ENCODE measurements at places on chromosomes 12 and 14.

DNA sequence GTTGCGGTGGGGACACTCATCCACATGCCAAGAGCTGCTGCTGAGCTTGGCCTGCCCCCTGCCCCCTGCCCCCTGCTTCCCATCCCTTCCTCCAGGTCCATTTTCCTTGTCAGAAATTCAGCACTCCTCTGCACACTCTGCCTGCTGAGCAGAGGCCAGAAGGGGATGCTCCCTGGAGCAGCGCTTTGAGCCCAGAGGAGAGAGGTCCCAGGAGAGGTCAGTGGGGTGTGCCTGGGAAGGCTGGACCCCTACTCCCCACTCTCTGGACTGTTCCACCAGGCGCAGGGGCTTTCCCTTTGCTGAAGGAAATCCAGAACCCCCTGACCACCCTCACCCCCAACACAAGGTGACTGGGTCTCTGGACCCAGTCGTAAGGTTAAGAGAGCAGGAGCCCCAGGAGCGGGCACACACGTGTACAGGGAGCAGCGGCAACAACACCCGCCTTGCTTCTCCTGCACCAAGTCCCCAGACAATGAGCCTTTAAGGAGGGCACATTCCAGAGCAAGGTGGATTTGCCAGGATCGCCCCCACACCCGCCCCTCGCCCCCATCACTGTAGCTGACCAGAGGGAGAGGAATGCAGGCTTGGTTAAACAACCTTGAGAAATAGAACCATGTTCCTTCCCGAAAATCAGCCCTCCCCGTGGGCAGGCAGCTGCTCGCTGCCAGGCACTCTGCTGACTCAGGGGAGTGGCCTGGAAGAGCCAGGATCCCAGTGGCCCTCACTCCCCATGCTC lies 30.7 kb downstream of the ISCA2 start:
- no peak for DNase-seq

- DNase-seq = no peak
Observed at GRCh38 chr14:99330316-99331240, 58.6 kb upstream of the BCL11B start.

- DNase-seq = no peak
Observed at GRCh38 chr12:12561371-12562015, 1.2 kb downstream of the DUSP16 start.

- DNase-seq = peak; percentile 64
Observed at GRCh38 chr12:57461276-57461916, 1.8 kb downstream of the GLI1 start.

DNA sequence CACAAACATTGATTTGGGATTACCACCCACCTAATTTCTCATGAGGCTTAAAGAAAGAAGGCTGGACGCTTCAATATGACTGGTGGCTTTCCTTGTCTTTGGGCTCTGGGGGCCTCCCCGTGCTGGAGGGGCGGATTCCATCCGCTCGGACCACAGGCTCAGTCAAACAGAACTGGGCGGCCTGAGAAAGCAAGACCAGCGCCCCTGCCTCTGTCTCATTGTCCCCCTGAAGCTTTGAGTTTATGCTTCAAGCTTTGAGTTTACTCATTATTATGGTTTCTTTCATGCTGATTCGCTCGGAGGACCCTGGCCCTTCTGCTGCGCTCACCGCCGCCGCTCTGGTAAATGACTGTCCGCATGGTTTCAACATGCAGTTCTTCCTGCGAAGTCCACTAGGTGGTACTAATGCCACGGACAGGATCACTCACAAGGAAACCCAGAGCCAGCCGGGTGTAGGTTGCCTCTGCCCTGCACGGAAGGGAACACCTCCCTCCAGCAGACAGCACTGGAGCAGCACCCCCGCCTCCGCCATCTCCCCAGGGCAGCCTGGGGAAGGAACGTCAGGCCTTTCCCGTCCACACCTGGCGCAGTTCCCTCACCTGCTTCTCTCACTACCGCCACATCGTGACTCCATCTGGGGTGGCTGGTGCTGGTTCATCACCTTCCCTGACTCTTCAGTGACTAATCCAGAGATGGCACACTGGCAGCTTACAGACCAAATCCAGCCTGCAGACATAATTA lies 13.2 kb upstream of the TIGAR start:
- peak; percentile 37 for DNase-seq

DNA sequence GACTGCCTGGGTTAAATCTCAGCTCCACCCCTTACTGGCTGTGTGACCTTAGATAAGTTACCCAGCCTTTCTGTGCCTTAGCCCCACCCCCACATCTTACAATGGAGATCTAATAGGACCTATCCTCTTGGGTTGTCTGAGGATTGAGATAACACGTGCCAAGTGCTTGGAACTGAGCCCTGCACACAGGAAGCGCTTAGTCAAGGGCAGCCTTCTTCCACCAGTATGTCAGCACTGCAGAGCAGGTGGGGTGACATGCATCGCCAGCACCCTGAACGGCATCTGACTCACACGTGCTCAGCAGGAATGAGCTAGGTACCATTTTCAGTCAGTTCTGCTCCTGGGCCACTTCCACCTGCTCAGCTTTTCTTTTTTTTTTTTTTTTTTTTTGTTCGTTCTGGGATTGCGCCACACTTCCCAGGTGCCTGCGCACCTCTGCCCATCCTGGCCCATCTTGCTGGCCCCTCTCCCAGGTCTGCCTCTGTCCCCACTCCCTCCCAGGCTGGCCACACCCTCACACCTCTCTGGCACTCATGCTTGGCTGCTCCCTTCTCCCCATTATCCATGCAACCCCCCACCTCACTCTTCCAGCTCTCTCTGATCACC lies 19.6 kb downstream of the LGMN start:
- DNase-seq = no peak

DNA sequence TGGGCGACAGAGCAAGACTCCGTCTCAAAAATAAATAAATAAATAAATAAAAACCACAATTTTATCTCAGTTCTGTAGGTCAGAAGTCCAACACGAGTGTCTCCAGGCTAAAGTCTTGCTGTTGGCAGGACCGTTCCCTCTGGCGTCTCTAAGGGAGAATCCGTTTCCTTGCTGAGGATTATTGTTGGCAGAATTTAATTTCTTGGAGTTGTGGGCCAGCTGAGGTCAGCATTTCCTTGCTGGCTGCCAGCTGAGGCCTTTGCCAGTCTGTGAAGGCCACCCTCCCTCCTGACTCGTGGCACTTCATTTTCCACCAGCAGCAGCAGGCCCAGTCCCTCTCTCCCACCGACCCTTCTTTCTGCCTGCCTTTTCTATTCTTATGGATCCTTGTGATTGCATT lies 17.2 kb downstream of the PSMC1 start:
- DNase-seq = no peak

DNA sequence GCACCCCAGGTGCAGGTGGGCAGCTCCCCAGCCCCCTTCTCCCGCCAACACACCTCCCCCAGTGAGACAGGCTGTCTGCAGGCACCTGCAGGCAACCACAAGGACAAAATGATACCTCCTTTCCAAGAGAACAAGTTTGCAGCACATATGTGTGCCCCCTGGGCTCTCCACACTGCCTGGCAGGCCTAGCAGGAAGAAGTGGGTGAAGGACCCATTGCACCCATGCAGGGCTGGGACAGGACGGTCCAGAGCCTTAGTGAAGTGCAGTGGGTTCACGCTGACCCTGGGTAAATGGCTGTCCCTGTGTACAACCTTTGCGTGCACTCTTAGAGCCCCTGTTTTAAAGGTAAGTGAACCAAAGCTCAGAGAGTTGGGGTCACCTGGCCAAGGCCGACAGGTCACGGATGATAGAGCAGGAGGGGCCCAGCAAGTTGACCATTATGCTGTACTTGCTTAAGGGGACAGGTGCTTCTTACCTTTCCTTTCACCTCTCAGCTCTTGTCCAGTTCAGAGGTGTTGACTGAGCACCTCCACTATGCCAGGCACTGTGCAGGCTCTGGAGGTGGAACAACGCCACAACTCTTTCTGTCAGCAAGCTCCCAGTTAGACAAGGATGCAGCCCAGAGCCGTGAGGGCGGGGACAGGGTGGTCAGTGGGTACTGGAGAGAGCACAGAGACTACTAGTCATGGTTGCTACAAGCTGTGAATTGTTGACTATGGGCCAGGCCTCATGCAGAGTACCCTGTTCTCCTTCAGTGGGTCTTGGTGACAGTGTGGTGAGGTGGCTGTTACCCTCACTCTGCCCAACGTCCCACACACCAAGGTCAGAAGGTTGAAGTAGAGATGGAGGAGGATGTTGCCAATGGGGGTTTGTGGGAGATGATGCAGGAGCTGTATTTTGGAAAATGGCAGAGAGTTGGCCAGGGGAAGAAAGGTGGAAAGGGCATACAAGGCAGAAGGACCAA lies 125.9 kb downstream of the PAPOLA start:
- DNase-seq = no peak

DNA sequence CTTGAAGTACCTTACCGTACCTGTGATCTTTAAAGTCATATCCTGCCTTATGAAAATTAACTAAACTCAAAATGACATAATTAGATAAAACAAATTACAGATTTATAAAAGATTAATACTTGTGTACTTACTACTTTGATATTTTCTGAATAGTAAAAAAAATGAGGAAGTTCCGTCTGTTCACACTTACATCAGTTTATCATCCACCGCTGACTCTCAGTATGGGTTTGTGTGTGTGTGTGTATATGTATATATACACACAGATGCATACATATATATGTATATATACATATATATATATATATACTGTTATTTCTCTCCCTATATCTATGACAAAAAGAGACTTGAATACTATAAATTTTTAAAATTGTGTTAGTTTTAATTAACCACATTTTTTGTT lies 65.0 kb upstream of the MON2 start:
- DNase-seq = no peak

- DNase-seq = no peak
Observed at GRCh38 chr12:96034621-96035282, 635 bp downstream of the LTA4H start.

GRCh38 chr12:18284386-18284785 lies 23.1 kb downstream of the PIK3C2G start:
- peak; percentile 12 for DNase-seq

DNA sequence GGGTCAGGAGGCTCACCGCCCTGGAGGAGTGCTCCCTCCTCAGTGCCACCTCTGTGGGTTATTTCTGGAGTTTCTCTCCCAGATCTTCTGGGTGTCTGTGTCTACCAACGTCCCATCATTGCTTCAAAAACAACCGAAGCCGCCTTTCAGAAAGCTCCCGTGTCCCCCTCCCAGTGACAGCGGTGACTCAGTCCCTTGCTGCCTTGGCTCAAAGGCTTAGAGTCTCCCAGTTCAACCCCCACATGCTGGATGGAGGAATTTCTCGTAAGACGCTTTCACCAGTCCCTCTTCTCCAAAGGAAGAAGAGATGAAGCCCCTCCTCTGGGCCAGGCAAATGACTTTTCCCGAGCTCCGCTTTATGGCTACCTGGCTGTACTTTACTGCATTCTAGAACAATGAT lies 146.6 kb downstream of the RBM19 start:
- DNase-seq = no peak

GRCh38 chr12:82842480-82842879 lies 155.8 kb downstream of the TMTC2 start:
- no peak for DNase-seq

GRCh38 chr12:117695956-117696355 lies 272.8 kb downstream of the KSR2 start:
- DNase-seq = no peak

DNA sequence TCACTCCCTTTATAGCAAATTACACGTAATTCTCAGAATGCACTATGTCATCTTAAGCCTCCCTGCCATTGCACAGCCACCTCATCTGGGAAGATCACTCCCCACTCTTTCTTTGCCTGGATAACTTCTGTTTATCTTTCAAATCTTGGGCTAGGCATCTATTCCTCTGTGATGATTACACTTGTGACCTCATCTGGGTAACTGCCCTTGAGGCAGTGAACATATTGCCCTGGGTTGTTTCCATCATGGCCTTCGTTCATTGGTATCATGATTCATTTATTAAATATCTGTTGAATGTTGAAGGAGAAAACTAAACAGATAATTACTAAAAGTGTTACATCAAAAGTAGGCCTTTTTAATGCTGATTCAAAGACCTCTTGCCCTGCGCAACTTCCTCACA lies 26.2 kb upstream of the PDE3A start:
- no peak for DNase-seq

DNA sequence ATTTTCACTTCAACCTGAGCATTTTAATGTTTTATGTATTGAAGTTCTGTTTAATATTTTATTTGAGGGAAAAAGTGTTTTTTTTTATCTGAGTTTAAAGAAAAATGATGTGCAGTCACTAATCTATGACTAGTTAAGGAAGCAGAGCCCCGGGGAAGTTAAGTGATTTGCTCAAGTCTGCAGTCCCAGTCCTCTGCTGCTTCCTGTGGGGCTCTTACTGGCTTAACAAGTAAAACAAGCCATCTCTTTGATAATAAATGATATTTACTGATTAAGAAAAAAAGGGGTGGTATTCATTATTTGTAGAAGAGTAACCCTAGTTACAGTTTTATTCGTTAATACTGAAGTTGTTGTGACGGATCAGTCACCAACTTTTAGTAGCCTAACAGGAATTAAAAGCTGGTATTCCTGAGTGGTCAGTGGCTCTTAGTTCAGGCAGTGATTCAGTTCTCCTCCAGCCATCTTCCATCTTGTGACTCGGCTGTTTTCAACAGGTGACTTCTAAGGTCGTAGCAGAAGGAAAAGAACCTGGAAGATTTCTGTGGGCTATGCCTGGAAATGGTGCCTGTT lies 21.7 kb downstream of the BICDL1 start:
- no peak for DNase-seq

DNA sequence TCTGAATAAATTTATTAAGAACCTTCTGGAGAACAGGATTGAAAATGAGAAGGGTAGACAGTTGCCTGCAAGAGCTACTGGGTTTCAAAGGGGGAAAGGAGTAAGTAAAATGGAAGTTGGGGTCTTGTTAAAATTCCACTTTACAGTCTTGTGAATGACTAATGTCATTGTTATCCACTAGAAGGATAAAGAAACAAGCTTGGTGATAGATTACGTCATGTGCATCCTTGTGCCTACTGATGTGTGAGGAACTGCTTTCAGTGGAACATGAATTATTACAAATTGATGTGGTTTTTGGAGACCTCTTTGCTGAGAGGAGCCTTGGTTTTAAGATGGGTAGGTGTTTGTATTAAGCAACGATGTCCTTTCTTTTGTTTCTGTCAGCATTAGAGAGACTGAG lies 272.5 kb upstream of the PRICKLE1 start:
- DNase-seq = no peak

- no peak for DNase-seq
Observed at GRCh38 chr12:8548192-8548591, 7.5 kb upstream of the CLEC4E start.

DNA sequence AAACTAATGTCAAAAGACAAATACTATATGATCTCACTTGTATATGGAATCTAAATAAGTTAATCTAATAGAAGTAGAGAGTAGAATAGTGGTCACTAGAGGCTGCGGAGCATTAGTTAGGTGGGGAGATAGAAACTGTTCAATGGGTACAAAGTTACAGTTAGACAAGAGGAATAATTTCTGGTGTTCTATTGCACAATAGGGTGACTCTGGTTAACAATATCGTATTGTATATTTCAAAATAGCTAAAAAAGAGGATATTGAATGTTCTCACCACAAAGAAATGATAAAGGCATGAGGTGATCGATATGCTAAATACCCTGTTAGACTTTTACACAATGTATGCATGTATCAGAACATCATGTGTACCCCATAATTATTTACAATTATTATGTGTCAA lies 42.9 kb downstream of the IGF1 start:
- no peak for DNase-seq
